Endothelial cell (in vitro differentiated cells): ENCODE measurements at places on chromosomes 5 and 9.

- no peak for DNase-seq
Observed at GRCh38 chr5:16644301-16644889, 27.6 kb upstream of the RETREG1 start.

GRCh38 chr5:14821100-14821845 lies 50.3 kb downstream of the ANKH start:
- DNase-seq, result no peak

DNA sequence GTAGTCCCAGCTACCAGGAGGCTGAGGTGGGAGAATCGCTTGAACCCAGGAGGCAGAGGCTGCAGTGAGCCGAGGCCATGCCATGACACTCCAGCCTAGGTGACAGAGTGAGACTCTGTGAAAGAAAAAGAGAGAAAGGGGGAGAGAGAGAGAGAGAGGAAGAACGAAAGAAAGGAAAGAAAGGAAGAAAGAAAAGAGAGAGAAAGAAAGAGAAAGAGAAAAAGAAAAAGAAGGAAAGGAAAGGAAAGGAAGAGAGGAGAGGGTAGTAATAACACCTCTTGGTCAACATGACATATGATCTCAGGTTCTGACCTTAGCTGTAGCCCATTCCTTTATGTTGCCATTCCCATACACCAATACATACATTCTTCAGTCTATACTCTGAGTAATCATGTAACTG lies 14.1 kb downstream of the FBXW11 start:
- no peak for DNase-seq

DNA sequence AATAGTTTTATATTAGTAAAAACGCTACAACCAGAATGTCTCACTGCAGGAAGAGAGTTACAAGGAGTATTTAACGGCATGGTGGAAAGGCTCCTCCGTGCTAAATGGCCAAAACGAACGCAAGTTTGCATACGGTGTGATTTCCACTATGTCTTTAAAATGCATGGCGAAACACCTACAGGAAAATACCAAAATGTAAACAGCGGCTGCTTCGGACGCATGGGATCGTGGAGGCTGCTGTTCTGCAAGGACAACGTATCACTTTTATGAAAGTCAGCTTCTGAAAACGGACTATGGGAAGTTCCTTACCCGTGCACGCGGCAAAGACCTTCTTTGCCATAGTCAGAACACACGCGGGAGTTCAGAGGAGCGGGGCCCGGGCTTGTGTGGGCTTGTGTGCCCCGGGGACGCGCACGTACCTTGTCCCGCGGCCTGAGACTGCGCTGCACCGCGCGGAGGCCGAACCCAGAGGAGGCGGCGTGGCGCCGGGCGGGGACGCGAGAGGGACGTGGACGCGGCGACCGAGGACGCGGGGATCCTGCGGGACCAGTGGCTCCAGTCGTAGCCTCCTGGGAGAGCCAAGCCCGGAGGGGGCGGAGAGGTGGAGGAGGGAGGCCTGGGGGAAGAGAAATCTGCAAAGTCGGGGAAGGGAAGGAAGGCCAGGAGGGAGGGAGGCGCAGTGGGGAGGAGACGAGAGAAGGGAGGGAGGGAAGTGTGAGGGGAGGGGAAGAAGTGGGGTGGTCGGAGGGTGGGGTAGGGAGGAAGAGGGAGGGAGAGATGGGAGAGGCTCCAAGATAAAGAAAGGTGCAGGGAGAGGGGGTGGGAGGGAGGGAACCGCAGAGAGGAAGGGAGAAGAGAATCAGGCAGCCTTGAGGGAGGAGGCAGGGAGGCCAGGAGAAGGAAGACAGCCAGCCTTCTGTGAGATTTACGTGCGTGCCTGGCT lies at the start of gene CMBL:
Gene CMBL, minus strand, starts transcription at position 697 of the 943 bp plus-strand sequence. CDS start 17,140 bp downstream, outside the sequence.
- peak; percentile 45 for DNase-seq

DNA sequence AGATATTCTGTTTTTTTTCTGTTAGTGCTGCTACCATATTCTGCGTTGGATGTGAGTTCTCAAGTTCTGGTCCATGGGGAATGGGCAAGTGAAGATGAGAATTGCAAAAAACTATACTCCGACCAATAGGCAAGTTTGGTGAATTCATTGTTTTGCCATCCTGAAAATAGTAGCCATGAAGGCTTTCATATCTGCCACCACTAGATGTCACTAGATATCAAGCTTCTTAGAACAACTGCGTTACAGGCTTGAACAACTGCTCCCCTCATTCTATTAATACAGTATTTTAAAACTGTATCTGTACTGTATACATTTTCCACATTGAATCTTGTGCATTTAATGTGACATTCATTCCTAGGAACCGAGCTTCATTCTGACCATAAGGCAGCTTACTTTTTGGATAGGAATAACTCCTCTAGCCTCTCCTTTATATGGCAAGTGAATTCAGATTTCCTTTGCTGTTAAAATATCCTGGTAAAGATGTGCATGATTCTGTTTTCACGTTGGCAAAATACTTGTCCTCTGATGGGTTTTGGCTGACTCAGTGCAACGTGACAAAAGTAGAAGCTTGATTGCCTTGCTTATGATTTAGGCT lies 163.6 kb downstream of the SREK1 start:
- peak; percentile 24 for DNase-seq

GRCh38 chr9:69760278-69760610 lies 433 bp upstream of the PTAR1 start:
- DNase-seq, result no peak

GRCh38 chr5:174317256-174317894 lies 271.9 kb downstream of the NSG2 start:
- DNase-seq, result peak; percentile 68

DNA sequence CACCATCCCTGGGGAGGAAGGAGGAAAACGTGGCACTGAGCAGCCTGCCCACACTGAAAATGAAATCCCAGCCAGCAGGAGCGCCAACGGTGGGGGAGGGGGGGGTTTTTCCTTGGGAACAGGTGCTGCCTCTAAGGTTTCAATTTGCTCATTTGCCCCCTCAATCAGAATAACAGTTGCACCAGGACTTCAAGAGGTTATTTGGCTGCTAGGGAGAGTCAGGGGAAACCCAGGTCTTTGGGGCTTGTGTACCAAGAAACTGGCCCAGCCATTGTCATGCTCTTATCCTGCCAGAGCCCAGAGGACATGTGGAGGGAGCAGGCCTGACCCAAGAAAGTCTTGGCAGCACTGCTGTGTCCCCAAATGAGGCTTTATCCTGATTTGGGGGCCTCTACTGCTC lies 66.5 kb downstream of the NDFIP1 start:
- DNase-seq, result no peak

DNA sequence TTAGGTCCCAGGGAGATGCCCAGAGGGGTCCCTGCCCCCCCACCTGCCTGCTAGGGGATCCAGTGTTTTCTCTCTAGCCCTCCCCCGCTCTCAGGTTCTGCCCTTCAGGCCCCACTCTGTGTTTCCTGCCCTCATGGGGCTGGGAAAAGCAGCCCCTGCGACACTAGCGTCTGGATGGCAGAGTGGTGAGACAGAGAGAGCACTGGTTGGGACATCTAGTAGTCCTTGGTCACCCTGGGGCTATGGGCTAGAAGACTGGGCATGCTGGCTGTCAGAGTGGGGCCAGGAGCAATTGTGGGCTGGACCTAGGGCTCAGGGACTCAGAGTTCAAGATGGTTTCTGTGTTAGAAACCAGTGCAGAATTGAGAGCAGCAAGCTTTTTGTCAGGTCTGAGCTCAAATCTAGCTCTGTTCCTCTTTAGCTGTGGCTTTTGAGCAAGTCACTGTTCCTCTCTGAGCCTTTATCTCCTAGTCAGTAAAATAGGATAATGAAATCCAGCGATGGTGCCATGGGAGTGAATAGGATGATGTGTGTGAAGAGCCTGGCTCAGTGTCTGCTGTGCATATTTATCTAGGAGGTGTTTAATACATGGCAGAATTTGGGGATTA lies 39.0 kb downstream of the RGS3 start:
- no peak for DNase-seq

DNA sequence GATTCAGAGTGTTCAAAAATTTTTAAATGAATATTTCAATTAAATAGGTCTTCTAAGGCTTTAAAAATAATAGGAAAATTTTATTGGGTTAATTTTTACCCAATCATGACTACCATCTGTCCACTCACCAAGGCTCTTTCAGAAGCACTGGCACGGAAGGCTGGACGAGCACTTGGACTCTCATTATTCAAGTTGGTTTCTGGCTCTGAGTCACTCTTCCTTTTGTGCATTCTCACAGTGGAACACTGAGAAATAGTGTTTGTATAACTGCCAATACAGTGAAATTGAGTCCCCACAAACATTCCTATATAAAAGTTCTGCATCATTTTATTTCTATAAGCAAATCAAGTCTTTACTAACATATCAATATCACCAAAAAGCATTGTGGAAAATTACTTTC lies 1149.0 kb downstream of the EFNA5 start:
- no peak for DNase-seq

GRCh38 chr5:207599-207998 lies 10.4 kb downstream of the CCDC127 start:
- no peak for DNase-seq

GRCh38 chr5:61280205-61280604 lies 51.9 kb upstream of the ZSWIM6 start:
- DNase-seq, result no peak

- DNase-seq, result no peak
Observed at GRCh38 chr5:77379558-77380061, 112.5 kb downstream of the WDR41 start.

- no peak for DNase-seq
Observed at GRCh38 chr5:143196601-143197259, 206.8 kb downstream of the NR3C1 start.

DNA sequence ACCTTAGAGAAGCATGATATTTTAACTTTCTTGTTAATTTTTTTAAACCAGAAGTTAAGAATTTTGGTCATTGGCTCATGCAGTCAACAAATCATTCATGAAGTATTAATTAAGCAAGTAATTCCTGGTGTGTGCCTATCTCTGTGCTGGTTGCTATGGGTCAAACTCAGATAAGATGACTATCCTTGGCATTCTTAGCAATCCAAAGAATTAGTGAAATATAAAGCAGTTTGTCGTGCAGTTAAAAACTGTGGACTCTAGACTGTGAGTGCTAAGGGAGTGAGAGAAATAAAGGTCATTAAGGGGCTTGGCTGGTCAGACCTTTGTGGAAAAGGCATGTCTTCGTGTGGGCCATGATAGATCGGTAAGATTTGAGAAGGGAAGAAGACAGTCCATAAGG lies 4.8 kb downstream of the CYFIP2 start:
- no peak for DNase-seq

DNA sequence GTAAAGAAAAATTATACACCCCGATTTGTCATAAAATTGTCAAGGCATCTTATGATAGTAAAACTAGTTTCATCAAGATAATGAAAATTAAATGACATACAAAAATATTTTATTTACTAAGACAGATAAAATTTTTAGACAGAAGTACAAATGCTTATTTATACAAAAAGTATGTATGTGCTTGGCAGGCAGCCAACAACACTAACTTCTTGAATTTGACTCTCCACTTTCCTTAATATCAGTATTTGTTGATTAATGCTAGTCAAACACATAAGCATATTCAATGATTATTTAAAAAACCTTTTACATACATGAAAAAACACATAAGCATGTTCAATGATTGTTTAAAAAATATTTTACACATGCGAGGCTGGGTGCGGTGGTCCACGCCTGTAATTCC lies 1079.9 kb upstream of the CDH6 start:
- no peak for DNase-seq

DNA sequence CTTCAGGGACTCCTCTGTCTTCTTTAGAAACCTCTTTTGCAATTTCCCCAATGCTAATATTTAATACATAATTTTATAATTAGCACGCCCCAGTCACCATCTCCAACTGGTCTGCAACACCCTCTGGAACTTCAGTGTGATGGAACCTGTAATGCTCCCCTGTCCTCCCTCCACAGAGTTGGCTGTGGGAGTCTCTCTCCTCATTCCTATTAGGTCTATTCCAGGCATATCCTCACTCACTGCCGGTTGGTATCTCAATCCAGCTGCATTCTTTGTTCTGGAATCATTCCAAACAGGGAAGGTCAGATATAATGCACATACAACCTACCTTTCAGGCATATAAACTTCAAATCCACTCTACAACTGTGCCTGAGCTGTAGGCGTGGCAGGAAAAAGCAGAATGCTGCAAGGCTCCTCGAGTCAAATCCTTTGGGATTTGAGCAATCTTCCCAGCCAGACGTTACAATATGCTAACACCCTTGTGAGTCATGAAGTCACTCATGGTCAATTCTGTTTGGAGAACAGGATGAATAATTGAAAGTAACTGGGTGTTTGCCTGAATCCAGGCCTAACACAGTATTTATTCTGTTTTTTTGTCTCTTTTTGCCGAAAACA lies 293.8 kb downstream of the CWC27 start:
- no peak for DNase-seq
